GM19239 (cell line): ENCODE measurements at places on chromosomes 11 and 22.

DNA sequence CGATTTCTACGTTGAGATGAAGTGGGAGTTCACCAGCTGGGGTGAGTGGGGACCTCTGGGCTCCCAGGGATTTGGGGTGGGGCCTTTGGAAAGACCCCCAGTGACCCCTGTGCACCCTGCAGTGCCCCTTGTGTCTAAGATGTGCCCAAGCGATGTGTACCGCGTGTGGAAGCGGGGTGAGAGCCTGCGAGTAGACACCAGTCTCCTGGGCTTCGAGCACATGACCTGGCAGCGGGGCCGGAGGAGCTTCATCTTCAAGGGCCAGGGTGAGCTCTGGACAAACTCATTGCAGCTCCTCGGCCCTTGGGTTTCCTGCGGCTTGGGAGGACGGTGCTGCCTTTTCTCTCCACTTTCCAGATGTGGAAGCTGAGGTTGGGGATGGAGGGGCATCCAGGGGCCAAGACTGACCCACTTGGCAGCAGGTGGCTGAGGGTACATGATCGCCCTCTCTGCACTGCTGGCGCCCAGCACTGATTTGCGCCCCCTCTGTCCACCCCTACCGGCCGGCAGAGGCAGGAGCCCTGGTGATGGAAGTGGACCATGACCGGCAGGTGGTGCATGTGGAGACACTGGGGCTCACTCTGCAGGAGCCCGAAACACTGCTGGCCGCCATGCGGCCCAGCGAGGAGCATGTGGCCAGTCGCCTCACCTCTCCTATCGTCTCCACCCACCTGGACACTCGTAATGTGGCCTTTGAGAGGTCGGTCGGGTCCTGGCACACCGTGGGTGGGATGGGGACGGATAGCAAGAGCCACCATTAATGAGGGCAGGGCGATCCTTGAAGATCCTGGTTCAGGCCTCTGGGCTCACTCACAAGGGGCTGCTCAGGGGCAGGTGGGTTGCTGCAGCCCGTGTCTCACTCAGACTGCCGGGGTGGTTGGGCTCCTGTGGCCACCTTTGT, 2.6 kb downstream of the ANKRD13D start:
- no peak for DNase-seq

GRCh38 chr11:128620309-128621100, 33.1 kb upstream of the ETS1 start:
- DNase-seq: no peak

DNA sequence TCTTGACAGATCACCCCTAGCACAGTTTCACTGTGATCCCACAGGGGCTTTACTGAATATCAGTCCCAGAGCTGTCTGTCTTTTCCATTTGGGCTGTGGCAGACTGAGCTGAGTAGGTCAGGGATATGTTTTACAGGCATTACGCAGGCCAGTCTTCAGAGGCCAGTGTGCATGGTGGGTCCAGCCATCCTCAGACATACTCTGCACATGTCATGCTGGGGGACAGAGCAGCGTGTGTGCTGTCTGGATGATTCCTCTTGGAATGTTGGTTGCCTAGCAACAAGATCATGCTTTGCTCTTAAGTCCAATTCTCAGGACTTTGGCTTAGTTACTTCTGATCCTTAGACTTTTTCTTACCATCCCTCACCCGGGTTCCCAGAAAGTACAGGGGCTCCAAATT, 736.5 kb downstream of the DLG2 start:
- DNase-seq: no peak

- DNase-seq: no peak
These were observed 58.1 kb downstream of the PPFIA1 start for GRCh38 chr11:70328556-70328955.

DNA sequence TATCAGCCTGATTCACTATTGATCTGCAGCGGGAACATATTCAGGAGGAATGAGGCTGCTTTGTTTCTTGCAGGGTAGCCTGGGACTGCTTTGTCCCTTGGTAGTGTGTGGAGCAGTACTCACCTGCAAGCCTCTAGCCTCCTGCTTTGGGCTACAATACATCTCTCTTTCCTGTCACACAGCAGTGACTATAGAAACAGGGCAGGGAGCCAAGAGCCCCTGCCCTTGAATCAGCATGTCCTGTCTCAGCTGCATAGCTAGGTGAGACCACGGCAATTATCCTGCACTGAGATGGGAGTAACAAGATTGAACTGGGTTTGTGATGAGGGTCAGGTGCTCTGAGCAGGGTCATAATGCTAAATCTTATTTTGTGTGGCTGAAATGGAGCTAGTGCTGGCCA, 191.9 kb downstream of the NELL1 start:
- no peak for DNase-seq

- no peak for DNase-seq
These were observed 375.1 kb downstream of the BUD13 start for GRCh38 chr11:116397602-116398084.

DNA sequence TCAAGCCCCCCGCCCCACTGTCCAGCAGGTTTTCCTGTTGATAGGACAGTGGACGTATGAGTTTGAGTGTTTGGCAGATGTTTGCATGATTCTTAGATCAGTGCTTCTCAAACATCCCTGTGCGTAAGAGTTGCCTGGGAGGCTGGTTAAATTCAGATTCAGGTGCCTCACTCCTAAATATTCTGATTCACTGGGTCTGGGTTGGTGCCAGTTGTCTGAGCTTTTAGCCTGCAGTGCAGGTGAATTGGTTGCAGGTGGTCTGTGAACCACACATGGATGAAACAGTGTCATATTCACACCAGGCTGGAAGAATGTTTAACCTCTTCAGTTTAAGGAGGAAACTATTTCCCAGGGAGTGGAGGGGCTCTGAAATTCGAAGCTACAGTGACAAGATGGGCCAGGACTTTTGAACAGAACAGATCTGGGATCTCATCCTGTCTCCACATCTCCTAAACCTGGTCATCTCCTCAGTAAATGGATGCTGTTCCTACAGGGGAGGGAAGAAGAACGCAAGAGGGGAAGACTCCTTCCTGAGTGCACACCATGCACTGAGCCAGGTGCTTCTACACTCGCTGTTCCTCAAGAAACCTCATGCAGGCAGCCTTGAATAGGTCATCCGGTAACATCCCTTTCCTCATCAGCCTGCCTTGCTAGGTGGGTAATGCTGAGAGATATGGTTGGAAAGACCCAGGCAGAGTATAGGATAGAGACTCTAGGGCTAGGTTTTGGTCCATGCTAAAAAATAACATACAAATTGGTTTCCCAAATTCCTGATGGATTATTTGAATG, 47.8 kb downstream of the TEAD1 start:
- DNase-seq: no peak

GRCh38 chr22:19329454-19329853, 37.9 kb upstream of the CLTCL1 start:
- DNase-seq: no peak
